ENCODE measurements at places on chromosomes 3 and 15.

- no peak for DNase-seq
Observed at GRCh38 chr15:31352339-31352751, 25.7 kb downstream of the KLF13 start.

DNA sequence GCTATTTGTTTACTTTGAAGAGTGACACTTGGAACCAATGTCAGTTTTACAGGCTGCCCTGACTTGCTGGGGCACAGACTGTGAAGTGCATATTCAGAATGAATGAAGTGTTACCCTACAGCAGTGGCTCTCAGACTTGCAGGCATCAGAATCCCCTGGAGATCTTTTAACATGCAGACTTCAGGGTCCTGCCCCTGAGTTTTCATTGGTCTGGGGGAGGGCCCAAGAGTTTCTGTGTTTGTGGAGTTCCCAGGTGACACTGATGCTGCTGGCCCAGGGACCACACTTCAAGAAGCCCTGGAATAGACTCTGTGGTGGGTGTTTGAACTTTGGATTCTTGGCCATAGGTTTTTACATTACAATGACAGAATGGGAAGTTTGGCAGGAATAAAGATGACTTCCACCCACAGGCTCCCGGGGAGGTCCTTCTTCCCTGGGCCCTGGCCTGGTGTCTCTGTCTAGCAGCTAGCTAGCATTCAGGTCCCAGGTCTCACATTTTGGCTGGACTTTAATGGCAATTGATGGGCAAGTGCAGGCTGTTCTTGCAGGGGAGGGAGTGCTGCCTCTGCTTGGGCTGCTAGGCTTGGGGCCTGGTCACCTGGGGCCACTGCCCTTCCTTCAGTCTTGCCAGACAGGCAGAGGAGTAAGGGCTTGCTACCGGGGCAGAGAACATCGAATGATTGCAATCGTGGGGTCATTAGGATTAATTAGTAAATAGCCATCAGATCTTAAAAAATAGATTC, 149.0 kb downstream of the APBA2 start:
- no peak for DNase-seq

- no peak for DNase-seq
Observed at GRCh38 chr3:54432975-54433374, 310.6 kb downstream of the CACNA2D3 start.

DNA sequence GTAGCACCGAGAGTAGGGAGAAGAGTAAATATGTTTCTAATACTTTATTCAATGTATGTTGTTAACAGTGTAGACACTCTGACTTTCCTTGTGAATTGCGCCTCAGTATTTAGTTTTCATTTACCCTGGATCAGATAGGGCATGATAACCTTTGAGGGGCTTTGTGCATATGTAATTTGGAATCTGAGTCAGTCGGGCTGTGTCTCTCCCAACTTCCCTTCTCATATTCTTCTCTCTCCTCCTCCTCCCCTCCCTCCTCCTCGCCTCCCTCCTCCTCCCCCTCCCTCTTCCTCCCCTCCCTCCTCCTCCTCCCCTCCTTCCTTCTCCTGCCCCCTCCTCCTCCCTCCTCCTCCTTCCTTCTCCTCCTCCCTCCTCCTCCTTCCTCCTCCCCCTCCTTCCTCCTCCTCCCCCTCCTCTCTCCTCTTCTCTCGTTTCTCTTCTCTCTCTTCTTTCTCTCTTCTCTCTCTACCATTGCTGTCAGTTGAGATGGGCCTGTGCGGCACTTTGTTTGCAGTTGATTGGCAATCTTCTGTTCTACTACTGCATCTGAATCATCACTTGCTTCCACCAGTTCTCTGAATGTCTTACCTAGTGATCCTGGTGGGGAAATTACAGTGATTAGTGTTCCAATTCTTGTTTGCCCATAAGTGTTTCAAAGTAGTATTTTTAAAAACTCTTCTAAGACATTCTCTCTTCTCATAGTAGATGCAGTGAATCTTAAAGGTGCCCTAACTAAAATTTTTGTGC, 162.3 kb downstream of the PGPEP1L start:
- no peak for DNase-seq

DNA sequence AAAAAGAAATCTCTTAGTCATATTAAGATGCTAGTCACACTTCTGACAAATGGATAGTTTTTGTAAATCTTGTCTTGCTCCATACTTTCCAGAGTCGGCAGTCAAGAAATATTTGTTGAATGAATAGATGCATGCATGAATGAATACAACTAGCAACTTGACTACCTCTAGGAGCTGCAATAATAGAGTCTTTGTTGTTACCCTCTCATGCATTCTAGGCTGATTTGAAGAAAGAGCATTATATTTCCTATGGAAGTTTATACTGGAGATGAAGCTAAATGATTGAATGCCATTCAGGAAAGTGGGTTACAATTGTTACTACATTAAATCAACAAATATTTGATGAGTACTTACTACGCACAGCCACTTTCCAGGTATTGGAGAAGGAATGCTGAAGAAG, 18.1 kb upstream of the TRAT1 start:
- no peak for DNase-seq

- no peak for DNase-seq
Observed at GRCh38 chr3:136939489-136939888, 18.3 kb upstream of the IL20RB start.

DNA sequence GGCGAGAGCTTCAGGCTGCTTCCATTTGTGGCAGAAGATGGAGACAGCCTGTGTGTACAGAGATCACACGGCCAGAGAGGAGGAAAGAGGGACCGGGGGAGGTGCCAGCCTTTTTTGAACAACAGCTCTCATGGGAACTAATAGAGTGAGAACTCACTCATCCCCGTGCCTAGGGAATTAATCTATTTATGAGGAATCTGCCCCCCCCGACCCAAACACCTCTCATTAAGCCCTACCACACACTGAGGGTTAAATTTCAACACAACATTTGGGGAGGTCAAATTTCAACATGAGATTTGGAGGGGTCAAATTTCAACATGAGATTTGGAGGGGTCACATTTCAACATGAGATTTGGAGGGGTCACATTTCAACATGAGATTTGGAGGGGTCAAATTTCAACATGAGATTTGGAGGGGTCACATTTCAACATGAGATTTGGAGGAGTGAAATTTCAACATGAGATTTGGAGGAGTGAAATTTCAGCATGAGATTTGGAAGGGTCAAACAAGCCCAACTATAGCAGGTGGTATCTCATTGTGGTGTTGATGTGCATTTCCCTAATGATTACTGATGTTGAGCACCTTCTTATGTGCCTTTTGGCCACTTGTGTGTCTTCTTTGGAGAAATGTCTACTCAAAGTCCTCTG, 20.6 kb upstream of the RFTN1 start:
- DNase-seq = no peak

GRCh38 chr3:184629555-184630160, 68.1 kb downstream of the EPHB3 start:
- DNase-seq = no peak

DNA sequence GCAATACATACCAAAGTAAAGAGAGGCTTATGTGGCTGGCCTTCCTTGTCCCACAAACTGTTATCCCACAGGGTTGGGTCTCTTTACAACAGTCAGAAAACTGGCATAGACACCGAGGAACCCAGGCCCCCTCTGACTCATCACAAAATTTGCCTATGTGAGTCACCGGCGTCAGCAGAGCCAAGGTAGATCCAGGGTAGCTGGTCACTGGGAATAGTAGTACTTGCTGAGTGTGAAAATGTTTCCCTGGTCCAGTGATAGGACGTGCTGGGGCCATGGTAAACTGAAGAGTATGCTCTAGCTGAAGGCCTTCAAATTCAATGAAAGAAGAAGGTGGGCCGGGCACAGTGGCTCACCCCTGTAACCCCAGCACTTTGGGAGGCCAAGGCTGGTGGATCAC, 27.1 kb upstream of the SKIL start:
- peak; percentile 41 for DNase-seq

DNA sequence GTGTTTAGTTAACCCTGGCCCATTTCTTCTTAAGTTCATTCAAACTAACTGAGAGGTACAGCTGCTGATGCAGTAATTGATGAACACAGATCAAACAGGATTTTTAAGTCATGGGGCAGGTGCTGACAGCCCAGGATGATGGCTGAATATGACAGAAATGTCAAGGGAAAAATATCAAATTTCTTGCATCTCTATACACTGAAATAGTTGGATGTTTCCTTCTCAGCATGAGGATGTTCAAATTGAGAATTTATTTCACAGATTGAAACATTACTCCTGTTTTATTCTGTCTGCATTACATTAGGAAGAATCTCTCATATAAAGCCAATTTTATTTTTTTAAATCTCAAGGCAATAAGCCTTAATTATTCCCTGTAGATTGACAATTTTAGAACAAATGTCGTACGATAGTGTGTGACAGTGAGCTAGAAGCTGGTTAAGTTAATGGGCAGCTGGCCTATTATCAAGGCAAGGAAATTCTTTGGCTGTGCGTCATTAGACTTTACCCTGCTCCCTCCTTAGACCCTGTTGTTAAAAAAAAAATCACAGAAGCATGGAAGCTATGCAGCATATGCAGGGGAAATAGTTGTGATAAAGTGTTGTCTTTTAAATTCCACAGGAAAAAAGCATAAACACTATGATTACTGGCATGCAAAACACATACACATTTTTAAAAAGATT, 183.8 kb upstream of the KCNMB2 start:
- DNase-seq = peak; percentile 93

- DNase-seq = no peak
Observed at GRCh38 chr3:73601011-73601410, 23.7 kb downstream of the PDZRN3 start.

GRCh38 chr15:35522061-35522460, 23.9 kb downstream of the DPH6 start:
- peak; percentile 19 for DNase-seq

DNA sequence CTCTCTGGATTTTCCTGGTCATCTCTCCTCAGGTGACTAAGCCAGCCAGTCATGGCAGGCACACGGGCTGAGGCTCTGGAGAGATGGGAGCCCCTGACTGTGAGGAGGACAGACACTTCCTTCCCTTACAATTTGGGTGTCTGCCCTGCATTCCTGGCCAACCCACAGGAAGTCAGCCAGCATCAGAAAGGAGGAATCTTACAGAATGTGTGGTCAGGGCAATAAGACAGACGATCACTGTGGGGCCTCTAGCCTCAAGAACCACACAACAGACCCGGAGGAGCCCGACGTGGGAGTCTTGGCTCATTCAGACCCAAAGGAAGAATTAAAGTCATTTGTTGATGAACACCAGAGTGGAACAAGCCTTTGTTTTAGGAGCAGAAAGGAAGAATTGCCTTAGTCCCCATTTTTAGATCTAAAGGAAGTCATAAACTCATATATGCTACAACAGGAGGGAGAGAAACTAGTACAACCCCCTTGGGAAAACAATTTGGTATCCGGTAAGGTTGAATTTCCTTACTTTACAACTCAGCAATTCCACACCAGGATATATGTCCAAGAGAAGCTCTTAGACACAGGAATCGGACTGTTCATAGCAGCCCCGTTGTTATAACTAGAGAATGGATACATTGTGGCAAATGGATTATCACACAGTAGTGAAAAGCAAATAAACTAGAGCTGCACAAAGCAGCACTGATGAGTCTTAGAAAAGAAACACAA, 62.2 kb downstream of the ABTB1 start:
- DNase-seq = peak; percentile 99

GRCh38 chr15:73240866-73241499, 127.8 kb downstream of the HCN4 start:
- DNase-seq = peak; percentile 52

DNA sequence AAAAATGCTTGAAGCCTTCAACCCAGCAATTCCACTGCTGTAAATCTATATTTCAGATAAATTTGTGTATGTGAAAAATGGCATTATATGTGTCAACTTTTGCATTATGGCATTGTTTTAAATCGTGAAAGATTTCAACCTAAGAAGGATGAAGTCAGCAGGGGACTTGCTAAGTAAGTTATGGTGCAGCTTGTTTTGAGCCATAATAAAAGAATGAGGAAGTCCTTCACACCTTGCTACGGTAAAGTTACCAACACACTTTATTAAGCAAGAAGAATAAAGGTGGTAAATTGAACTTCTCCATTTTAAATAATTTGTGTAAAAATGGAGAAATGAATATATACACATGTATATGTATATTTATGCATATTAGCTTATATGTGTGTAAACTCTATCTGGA, 371.4 kb downstream of the ROBO2 start:
- DNase-seq = peak; percentile 1

GRCh38 chr3:49807431-49808114, 4.5 kb downstream of the INKA1 start:
- DNase-seq = no peak

DNA sequence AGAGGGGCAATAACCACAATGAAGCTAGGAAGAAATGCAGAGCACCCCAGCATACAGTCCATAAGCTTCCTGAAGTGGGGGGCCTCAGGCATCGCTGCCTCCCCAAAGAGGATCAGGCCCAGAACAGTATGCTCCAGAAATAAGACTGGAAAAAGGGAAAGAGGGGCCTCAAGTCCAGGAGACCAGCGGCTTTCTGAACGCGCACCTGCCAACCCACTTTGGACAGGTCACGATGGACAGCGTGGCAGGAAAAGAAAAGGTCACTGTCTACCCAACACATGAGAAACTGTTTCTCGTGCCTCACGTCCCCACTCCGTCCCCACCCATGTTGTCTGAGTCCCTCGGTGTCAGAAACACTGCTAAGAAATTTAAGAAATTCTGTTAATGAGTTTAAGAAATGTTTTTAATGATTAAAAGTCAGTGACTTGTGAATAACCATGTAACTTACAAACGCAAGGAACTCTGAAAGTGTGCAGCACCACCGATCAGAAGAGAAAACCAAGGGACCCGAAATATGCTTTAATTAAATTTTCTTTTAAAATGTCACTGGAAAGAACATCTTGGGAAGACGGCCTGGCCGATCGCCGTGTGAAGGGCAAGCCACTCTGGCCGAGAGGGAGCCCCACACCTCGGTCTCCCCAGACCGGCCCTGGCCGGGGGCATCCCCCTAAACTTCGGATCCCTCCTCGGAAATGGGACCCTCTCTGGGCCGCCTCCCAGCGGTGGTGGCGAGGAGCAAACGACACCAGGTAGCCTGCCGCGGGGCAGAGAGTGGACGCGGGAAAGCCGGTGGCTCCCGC, 1.7 kb upstream of the PPARG start:
- peak; percentile 26 for DNase-seq
